ENCODE measurements at places on chromosomes 11 and 22. TPM values are rescaled to one million over a fixed set of nuclear protein-coding genes. Genes with fewer than 3 reads are reported as not detected.

- DNase-seq, result no peak
Observed at GRCh38 chr11:92702037-92702804, 267.2 kb upstream of the MTNR1B start.

DNA sequence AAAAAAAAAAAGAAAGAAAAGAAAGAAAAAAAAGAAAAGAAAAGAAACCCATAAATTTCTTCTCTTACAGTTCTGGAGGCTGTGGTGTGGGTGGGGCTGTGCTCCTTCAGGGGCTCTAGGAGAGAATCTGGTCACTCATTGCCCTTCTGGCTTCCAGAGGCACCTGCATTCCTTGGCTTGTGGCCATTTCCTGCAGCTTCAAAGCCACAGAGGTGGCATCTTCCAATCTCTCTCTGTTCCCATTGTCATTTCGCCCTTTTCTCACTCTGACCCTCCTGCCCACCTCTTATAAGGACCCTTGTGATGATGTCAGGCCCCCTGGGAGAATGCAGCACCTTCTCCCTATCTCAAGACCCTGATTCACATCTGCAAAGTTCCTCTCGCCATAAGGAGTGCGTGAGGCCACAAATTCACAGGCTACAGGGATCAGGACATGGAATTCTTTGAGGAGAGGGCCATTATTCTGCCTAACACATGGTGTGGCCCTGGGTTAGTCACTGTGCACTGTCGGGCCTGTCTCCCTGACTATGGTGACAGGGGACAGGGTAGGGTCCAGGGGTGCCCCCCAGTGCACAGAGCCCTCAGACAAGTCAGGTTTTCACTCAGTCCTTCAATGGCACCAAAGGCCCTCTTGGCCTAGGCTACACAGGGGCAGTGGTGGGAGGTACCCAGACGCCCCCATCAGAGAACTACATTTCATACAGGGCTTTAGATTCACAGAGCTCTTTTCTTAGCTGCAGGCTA lies 38.6 kb upstream of the PRR5 start:
- DNase-seq, result no peak

ACTN3 gene
- total RNA-seq, result 0.16 TPM

OR1S1 gene
- total RNA-seq, result not detected

DNA sequence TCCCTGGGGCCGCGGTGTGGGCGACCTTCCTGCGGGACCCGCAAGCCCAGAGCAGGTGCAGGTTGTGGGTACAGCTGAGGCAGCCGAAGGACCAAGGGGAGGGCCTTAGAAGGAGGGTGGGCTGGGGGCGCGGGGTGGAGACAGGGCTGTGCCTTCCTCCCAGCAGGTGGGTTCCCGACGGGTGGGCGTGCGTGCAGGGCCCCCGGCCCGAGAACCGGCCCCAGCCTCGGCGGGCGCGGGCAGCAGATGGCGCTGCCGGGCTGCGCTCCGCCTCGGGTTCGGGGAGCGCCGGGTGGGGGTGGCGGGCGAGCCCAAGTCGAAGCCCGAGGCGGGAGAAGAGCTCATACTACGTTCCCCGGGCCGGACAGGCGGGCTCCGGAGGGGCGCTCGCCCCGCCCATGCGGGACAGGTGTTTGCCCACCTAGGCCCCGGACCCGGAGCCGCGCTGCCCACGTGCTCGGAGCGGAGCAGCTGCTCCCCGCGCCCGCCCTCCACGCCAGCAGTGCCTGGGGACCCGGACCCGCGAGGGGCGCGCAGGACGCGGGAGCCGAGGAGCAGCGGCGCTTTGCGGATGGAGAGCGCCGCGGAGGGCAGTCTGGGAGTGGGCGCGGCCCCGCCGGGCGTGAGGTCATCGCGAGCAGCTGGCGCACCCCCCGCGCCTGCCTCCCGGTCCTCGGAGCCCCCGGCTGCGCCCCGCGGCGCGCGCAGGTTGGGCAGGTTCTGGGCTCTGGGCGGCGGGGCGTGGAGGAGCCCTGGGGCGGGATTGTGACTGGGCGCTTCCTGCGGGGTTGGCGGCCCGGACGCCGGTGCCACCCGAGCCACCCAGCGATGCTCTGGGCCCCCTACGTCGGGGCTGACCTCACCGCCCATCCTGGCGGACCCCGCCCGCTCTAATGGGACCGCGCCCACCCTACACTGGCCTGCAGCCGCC lies 25.3 kb downstream of the DUSP8 start:
- no peak for DNase-seq

DNA sequence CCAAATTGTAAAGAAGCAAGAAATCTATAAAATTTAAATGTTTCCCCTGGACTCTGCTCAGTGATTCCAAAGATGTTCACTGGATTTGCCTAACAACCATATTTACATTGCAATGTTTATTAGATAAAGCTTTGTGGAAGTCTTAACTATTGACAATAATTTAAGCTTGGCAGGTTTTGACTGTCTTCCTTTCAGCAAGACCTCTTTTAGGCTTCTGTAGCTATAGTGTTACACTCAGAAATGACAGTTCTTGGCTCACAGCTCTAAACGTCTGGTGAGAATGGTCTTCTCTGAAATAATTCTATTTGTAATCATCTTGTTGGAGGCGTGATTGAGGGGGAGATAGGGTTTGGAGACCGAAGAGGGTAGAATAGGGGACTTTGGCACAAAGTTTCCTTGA lies 44.8 kb upstream of the CRTAM start:
- no peak for DNase-seq

DNA sequence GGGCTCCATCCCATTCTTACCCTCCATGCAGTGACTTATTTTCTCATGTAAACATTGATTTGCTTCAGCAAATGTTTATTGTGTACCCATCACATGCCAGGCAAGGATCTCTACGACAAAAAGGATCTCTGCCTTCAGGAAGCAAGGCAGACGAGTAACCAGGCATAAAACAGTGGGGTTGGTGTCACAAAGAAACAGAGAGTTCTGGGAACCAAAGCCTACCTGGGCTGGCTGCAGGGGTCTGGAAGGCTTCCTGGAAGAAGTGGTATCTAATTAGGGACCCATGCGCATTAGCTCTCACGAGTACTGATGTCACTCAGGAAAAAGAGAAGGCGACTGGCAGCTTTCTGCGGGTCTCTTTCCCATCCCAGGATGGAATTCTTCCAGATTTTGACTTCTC lies 44.5 kb downstream of the KIAA1671 start:
- no peak for DNase-seq

DNA sequence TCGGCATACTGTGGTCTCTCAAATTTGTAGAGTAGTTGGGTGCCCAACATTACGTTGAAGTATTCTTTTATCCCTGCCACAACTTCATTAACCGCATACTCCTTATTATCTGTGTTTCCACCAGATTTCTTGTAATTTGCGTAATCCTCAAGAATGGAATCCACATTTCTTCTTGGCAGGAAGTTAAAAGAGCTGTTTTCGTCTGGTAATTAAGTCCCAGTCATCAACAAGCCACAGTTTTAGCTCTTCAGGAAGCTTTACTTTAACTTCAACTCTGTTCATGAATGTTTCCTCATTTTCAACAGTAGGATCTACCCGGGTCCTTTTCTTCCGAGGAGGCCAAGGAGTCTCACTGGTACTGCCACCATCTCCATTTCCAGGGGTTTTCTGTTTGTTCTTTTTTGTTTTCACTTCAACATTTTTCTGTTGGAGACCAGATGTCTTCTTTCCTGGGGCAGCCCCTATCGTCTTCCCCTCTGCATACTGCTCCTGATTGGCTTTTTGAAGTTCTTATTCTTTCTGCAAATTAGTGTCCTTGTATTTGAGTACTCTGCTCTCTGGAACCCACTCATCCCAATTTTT lies 30.3 kb downstream of the PDE3B start:
- no peak for DNase-seq

DNA sequence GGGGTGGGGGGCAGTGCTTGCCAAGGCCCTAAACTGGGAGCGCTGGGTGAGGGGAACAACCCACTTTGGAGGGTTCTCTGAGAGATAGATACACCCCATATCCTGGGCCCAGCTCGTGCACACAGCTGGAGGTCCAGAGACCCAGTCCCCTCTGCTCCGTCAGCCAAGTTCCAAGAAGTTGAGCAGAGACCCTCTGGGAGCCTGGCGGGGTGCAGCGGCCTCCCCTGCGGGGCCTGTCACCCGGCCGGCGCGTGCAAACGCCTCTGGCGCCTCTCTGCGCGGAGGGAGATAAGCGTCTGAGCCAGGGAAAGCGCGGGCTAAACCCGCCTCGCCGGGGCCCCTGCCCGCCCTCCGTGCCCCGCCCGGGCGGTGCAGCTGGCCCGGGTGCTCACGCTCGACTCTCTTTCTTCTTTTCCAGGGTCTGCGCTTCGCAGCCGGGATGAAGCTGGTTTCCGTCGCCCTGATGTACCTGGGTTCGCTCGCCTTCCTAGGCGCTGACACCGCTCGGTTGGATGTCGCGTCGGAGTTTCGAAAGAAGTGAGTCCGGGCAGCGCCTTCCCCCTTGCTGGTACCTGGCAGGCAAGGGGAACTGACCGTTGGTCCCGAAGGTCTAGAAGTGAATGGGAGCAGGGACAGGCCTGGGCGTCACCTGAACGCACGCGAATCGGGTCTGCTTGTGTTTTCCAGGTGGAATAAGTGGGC lies 540 bp downstream of the ADM start:
- no peak for DNase-seq

DNA sequence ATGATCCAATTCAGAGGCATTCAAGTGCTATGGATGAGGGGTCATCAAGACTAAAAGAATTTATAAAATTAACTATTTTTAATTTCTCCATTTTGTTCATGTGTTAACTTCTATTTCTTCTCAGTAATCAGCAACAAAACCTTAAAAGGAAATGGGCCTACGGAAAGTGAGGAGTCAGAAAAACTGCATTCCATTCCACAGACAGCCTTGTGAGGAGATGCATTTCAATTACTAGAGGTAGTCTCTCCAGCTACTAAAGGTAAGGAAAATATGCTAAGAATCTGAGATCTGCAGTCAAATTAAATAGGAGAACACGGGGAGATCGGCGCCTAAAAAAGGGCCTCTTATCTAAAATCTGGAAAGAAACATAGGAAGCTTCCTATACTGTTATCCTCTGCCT lies 661.7 kb downstream of the DLG2 start:
- DNase-seq, result no peak

UPK3A gene
- 233 TPM for total RNA-seq

GRCh38 chr11:64619196-64619595 lies 28.2 kb downstream of the SLC22A12 start:
- DNase-seq, result no peak

- DNase-seq, result no peak
Observed at GRCh38 chr22:20786536-20786979, 12.6 kb downstream of the SERPIND1 start.

CLTCL1 gene
- total RNA-seq, result 5.8 TPM

INS gene
- not detected for total RNA-seq

DNA sequence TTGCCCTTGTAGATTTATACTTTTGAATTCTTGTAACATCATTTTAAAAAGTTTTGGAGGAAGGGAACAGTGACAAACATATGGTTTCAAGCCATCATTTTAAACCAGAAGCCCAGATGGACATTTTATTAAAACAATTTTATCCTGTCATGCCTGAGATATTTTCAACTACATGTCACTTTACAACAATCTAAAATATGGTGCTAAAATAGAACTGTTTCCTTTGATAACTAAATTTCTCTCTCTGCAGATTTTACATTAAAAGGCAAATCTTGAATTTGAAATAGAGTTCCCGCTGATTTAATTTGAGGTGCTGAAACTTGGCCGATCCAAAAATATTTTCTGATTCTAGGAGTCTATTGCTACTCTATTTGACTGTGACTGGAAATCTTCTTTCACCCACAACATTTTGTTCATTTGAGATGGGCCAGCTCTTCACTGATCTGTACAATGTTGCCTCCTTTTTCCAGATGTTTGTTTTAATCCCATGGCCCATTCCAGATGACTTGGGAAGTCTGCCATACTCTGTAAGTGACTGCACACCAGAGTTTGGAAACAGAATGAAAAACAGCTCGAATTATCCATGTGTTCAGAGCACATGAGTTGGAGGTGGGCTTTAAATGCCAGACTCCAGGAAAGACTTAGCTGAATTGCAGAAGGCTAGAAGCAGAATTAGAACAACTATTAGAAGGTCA lies 402.5 kb downstream of the TMEM135 start:
- no peak for DNase-seq

WBP2NL gene
- total RNA-seq, result 4.2 TPM

MYBPC3 gene
- total RNA-seq, result 0.18 TPM

- DNase-seq, result no peak
Observed at GRCh38 chr22:16960220-16960883, 47.7 kb downstream of the GAB4 start.

SLC5A1 gene
- not detected for total RNA-seq

KCNQ1 gene
- 63.0 TPM for total RNA-seq

DBX1 gene
- total RNA-seq, result not detected

DNA sequence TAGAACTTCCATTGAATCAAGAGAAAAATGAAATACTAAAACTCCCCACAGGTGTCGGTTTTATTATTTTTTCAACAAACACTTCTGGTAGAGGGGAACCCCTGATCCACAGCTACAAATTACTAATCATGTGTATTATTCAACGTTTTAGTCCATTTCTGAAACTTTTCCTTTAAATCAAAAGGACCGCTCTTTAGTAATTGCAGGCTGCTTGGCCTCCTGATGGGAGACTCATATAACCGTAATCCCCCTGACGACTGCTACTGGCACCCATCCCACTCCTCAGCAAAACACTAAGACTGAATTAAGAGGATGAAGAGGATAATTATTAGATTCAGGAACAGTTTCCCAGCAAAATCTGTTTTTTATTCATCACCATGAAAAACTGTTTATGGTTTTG lies 46.4 kb downstream of the PAX6 start:
- no peak for DNase-seq

DNA sequence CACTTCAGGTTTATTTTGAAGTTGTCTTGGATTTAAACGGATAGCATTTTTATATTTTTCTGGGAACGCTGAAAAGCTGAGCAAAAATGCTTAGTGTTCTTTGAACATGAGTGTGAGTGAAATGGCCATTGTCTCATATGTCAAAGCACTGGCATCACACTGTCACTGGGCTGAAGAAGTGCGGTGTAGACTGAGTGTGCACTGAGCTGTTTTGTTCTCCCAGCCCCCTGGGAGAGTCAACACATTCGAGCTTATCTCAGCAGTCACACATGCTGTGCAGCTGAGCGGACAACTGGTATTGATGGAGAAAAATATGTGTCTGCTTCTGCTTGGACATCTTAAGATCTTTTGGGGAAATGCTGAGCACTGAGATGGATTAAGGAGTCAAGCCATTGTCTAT lies 90.8 kb downstream of the TECTA start:
- no peak for DNase-seq

GRCh38 chr11:111352231-111352746 lies 26.8 kb downstream of the POU2AF1 start:
- no peak for DNase-seq

DNA sequence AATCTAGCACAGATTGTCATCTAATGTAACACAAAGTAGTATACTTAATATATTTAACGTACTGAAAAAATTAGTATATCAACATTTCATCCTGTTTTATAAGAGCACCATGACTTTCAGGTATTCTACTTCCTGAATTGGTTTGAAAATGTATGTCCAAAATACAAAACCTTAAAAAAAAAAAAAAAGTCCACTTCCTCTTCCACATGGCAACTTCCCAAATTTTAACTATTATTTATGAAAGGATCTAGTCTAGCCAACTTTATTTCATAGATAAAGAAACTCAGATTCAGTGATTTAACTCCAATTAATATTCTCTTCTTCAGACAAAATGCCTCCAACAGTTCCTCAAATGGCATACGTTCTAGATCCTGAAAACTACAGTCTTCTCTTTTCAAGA lies 44.0 kb downstream of the PIK3C2A start:
- no peak for DNase-seq
